Skin of body (tissue), 3 donors: ENCODE measurements at places on chromosomes 3 and 15.
A peak's percentile ranks its signal among the peaks of the same experiment; 100 is the strongest.

GRCh38 chr15:69603369-69604071, 150.9 kb downstream of the RPLP1 start:
- DNase-seq, result no peak

GRCh38 chr15:82043130-82043673, 2.6 kb downstream of the MEX3B start:
- DNase-seq, result no peak

- peak; percentile 29 for DNase-seq
Measured at GRCh38 chr3:113514265-113514769, 639 bp downstream of the SPICE1 start.

- no peak for DNase-seq
Measured at GRCh38 chr3:197306374-197307086, 8.1 kb upstream of the DLG1 start.
